ENCODE measurements at places on chromosomes 1 and 21.

DNA sequence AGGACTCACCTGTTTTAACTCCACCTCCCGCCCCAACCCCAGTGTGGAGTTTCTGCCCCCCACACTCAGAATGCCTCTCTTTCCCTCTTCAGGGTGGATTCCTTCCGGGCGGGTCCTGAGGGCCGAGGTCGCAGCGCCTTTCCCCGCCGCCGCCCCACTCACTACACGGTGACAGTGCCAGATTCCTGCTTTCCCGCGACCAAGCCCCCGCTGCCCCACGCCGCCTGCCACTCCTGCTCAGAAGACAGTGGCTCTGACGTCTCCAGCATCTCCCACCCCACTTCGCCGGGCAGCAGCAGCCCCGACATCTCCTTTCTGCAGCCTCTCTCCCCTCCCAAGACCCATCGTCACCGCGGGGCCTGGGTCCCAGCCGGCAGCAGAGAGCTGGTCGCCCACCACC, 16.7 kb downstream of the INAVA start:
- no peak for ATAC-seq

DNA sequence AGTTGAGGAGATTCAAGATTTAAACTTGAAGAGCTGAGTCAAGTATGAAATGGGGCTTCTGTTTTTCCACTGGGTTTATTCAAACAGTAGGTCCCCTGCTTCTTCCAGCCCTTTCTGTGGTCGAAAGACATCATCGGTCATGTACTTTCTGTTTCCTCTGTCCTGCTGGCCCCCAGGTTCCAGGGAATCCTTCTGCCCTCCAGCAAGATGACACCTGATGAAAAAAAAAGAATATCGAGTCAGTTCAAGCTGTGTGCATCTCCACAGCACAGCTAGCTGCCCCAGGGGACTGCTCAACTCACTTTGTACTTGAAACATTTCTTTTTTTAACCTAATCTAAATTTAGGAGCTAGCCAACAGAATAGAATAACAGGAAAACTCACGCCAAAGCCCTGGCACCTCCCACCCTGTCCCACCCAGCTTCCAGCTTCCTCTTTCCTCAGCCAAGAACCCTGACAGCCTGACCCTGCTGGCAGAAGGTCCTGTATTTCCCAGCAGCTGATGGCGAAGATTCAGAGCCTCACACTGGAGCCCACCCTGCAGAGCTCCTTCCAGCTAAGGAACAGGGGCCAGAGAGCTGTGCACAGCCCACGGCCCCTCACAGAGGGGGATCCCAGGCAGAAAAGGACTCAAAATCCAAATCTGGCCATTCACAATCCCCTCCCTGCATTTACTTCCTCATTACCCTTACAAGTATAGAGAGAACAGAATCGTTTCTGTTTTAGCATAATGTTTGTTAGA, 176.5 kb downstream of the PSMG1 start:
- no peak for ATAC-seq

- ATAC-seq = no peak
Observed at GRCh38 chr1:65832296-65832695, 39.6 kb downstream of the PDE4B start.

- ATAC-seq = no peak
Observed at GRCh38 chr1:211825980-211826379, 4.6 kb downstream of the LPGAT1 start.
